ENCODE measurements at places on chromosomes 3 and 15.

DNA sequence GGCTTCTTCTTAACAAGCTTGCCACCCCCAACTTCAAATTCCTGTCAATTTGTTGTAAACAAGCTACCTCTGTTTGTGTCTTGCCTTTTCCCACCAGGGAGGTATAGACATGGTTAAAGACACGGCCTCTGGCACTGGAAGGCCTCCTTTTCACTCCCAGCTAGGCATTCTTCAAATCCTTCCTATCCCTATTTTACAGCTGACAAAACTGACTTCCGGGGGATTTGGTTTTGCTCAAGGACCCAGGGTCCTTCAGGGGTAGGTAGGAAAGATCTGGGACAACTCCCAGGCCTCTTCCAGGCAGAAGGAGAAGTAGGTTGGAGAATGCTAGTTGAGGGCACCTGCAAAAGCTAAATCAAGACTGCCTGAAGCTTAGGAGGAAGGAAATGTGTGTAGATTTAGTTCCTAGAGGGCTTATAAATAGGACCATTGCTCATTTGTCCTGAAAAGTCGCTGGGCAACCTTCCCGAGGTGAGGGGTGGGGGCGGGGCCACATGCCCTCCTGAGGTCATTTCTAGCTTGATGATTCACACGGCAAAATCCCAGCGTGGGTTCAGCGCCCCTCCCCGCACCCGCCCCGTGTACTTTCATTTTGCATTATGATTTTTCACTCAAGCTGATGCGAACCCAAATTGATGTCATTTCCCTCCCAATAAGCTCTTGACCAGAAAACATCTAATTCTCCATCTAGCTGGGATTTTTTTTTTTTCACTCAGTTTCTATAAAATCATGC is 365.5 kb downstream of the SHQ1 start:
- DNase-seq, result peak; percentile 58

- no peak for DNase-seq
Measured at GRCh38 chr15:91100814-91101607, 954 bp downstream of the SV2B start.

DNA sequence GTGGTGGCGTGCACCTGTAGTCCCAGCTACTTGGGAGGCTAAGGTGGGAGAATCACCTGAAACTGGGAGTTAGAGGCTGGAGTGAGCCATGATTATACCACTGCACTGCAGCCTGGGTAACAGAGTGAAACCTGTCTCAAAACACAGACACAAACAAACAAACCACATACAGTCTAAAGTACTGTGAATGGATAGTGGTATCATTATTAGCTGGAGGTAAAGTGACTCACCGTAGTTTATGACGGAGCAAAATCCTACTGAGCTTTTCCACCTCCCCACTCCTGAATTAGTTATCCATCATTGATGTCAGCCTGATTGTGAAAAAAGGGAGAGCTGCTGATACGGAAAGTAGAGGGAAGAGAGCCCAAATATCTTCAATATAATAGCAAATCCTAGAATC is 3.2 kb upstream of the CNOT10 start:
- no peak for DNase-seq

DNA sequence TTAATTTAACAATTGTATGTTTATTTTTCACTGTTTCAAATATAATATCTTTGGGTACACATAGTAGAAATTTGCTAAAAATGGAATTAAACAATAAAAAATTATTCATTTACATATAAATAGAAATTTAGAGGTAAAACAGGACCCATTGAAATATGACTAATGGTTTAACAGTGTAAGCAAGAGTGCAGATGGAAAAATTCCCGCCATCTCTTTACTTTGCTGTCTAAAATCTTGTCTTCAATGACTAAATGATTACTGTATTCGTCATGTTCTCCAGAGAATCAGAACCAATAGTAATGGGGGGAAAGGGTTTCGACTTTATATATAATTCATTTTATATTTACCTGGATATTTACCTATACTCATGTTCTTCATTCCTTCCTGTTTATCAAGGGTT is 163.1 kb downstream of the IL1RAP start:
- no peak for DNase-seq

DNA sequence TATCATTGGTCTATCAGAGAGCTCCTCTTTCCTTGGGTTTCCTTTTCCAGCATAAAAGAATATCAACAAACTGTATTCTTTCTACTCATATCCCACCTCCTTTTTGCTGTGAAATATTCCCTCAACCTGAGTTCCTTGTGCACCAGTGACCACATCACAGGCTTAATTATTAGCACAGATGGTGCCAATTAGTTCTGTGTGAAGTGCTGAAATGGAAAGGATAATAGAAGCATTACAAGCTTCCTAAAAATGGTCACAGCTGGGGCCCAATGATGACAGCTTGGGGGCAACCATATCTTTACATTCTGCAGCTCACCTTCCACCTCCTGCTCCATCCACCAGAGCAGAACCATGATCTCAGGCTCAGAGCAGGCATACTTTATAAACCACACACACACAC is 84.6 kb downstream of the ANO10 start:
- DNase-seq, result no peak

DNA sequence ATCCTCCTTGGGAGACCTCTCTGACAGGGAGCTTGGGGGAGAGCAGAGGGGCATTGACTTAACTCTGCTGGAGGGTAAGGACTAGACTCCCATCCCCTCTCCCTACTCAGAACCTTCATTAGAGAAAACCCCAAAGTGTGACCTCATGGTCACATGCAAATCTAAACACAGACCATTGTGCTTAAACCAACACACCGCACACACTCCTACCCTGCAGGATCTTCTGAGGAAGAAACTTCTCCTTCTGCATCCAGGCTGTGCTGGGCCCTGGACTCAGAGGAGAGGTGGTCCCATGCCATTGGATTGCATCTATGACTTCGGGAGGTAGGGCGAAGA is 805 bp upstream of the PARP16 start:
- no peak for DNase-seq

GRCh38 chr3:64406271-64406670 is 181.0 kb upstream of the PRICKLE2 start:
- no peak for DNase-seq

GRCh38 chr3:74624301-74624700 is 9.8 kb upstream of the CNTN3 start:
- DNase-seq, result no peak

GRCh38 chr3:4417449-4417848 is 49.6 kb downstream of the SUMF1 start:
- DNase-seq, result no peak

DNA sequence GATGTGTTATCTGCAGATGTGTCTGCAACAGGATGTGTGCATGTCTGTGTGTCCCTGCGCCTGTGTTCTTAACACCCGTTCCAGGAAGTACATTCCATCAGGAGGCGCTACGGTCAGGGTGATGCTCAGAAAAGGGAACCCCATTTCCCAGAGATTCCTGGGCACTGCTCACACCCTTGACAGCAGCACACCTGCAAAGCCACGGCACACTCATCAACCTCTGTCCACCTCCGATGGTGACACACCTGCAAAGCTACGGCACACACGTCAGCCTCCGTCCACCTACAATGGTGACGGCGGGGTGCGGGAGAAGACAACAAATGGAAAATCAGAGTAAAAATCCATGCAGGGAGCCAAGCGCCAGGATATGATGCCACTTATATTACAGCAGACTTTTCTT is 55.4 kb downstream of the NIPA2 start:
- no peak for DNase-seq

DNA sequence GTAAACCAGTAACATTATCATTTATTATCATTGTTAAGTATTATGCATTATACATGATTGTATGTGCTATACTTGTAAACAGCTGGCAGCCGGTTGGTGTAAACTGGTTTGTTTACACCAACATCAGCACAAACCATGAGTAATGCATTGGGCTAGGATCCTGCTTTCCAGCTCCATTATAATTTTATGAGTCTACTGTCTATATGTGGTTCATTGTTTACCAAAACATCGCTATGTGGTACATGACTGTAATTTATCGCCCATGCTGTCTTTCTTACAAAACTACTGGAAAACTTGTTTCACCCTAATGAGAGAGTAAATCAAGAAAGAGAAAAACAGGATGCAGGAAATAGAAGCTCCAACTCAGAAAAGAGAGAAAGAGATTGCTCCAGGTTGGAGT is 224.8 kb upstream of the CBLB start:
- no peak for DNase-seq

All from activated CD8-positive, alpha-beta memory T cell treated with anti-CD3 and anti-CD28 coated beads for 4 hours (primary cell).